Fibroblast of lung (primary cell): ENCODE measurements at places on chromosomes 7 and 10.

DNA sequence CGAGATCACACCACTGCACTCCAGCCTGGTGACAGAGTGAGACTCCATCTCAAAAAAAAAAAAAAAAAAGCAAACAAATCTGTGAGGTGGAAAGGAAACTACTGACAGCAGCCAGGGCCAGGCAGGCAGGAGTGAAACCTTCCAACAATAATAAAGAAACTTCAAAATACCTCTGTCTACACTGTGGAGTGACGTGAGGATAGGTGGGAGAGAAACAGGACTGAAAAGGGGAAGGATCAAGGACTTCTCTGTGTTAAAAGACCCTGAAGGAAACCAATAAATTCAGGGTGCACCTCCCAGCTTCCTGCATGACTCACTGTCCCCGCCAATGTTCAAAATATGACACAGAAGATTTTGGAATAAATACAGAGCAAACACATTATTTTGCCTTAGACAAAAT, 82.9 kb downstream of the KIAA1549 start:
- DNase-seq: no peak

- no peak for DNase-seq
Observed at GRCh38 chr7:76310102-76310957, 7.9 kb downstream of the HSPB1 start.

DNA sequence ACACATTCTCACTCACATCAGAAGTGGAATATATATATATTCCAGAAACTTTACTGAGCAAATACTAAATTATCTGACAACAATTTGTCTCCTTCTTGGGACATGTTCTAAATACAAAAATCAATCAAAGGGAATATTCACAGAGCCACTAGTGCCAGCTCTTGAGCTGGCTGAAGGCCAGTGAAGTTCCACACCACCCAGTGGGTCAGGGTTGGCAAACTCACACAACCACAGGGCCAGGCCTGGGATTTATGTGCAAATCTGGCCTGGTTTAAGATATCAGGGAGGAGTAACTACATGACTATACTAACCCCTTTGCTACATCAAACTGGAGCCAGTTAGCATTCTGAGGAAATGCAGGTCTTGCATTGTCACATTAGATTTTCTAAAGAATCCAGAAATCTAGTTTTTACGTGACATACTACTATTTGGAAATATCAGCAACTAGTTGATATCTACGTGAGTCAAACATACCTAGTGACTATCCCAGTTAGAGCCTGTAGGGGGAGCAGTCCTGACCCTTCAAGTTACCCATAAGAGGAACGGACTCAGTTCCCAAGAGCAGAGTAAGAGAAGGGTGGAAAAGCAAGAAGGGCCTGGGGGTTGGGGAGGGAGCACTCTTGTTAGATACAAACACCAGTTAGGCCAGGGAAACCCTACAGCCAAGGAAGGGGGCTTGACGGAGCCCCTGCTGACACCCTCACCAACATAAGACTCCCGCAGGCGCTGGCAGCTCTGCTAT, 600.4 kb downstream of the KCNMA1 start:
- DNase-seq: peak; percentile 22

GRCh38 chr10:69715156-69715898, 85.3 kb downstream of the FAM241B start:
- DNase-seq: peak; percentile 73

- no peak for DNase-seq
Observed at GRCh38 chr10:122587098-122587760, 26.7 kb downstream of the DMBT1 start.

- DNase-seq: peak; percentile 75
Observed at GRCh38 chr7:118195837-118196474, 12.0 kb downstream of the LSM8 start.

- DNase-seq: no peak
Observed at GRCh38 chr7:48971173-48971572, 46.8 kb downstream of the CDC14C start.

DNA sequence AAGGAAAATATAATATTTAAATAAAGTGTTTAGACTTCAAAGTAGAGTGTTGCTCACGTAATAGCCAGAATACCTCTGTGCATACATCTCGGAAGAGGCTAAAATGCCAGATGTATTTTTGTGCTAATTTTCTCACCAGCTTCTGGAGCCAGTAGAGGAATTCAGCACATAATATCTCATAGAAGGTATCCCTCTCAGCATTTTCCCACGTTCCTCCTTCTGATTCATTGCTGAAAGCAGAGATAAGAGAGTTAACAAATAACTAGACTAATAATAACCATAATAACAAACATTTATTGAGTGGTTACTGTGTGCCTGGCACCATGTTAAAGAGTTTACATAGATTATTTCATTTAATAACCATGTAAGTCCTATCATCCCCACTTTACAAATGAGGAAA, 123.6 kb downstream of the VTI1A start:
- no peak for DNase-seq

DNA sequence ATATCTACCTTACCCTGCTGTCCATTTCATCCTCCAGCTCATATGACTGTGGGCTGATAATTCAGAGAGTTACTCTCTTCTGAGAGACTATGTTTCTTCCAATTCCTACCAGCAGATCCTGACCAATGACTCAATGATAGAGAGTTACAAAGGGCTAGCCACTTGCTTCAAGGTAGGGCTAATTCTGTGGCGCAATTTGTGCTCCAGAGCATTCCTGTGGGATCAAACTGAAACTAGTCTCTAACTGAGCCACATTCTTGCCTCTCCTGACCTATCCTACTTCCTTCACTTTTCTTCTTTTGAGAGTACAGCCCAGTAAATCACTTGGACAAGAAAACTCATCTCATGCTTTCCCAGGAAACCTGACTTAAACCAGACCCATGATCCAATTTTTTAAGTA, 17.9 kb upstream of the ASZ1 start:
- DNase-seq: no peak

- DNase-seq: no peak
Observed at GRCh38 chr7:108203537-108203936, 73.4 kb upstream of the LAMB4 start.

DNA sequence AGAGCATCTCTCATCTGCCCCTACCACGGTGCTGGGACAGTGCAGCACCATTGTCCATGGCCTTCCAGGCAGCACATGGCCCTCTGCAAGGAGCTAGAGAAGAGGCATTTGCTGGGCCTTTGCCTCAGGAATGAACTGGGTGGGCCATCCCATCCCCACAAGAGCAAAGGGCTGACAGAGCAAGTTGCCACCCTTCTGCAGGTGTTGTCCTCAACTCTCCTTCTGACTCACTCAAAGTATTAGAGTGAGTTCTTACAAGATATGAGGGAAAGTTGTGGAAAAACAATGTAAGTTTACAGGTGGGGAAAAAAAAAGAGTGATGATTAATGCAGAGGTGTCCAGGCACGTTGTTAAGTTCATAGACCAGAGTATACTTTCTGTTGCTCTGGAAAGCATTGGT, 261.2 kb downstream of the SKIDA1 start:
- DNase-seq: no peak

- DNase-seq: no peak
Observed at GRCh38 chr7:128807191-128807590, 15.4 kb downstream of the CCDC136 start.

DNA sequence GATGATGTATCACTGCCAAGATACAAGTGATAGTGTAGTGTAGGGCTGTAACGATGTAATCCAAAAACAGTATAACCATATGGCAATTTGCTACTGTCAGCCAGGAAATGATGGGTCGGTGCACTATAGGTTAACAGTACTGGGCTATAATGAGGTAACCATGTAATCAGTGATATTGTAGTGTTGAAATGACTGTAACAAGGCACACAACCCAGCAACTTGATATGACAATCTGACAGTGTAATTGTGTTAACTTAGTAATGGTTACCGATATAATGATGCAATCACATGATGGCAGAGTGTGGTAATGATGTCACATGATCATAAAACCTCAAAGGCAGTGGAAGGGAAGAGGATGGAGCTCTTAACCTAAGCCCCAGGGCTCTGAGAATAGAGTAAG, 73.8 kb upstream of the SLF2 start:
- no peak for DNase-seq

DNA sequence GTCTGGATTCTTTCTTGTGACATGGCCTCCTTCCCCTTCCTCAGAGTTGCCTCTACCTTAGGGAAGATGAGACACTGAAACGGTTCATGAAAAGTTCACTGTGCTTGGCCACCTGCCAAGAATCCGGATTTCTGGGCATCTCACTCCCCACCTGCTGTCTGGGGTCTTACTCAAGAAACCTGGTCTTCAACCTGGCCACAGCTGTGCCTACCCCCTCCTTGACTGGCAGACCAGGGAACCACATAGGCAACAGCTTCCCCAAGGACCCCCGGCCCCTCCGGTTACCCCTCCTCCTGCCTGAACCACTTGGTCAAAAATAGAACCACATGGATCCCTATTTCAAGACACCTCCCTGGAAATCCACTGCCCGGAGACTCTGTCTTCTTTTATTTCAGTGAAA, 58.7 kb upstream of the NANOS1 start:
- no peak for DNase-seq

DNA sequence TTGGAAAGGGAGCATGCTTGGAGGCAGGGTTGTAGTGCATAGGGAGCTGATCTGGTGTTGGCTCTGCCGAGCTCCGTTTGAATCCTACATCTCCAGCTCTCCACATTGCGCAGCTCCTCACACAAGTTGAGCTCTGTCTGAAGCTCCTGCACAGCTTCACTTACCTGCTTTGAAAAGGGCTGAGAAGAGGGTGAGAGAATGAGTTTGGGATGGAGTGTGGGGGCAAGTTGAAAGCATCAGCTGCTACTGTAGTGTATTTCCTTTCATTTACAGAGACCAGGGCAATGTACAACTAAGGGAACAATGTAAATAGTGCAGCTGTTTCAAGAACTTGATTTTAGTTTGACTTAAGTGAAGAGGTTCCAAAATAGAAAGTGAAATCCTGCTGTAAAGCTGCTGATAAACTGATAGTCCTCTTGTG, 88.5 kb downstream of the VTI1A start:
- peak; percentile 26 for DNase-seq

DNA sequence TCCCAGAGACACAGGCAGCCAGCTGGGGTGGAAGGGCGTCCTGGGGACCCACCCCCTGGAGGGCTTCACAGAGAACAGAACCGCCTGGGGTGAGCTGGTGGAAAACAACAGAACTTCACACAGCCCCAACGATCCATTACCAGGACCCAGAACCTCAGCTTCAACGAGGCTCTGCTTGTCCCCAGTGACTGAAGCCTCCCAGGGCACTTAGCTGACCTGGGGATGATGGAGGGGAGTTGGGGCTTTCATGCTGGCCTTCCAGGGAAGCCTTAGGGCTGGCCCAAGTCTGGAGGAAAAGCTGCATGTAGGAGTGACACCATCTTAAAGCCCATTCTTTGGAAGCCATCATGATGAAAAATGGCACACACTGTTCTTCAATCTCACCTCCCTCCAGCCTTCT, 300.2 kb downstream of the WDR37 start:
- no peak for DNase-seq

- no peak for DNase-seq
Observed at GRCh38 chr7:149229526-149229925, 9.9 kb upstream of the ZNF212 start.

DNA sequence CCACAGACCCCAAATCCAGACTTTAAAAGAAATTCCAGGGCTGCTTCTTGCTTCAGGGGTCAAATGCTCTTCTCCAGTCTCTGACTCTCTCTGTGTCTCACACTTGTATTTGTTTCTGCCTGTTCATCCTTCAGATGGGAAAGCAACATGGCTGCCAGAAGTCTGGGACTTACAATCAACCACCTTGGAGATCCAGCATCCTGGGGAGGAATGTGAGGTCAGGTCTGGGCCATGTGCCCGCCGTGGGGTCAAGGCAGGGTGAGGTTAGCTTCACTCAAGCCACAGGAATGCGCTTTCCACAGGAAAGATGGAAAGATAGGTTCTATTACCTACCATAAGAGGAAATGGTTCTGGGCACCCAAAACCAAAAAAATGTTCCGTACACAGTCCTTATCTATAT, 34.3 kb upstream of the NPVF start:
- DNase-seq: peak; percentile 62

DNA sequence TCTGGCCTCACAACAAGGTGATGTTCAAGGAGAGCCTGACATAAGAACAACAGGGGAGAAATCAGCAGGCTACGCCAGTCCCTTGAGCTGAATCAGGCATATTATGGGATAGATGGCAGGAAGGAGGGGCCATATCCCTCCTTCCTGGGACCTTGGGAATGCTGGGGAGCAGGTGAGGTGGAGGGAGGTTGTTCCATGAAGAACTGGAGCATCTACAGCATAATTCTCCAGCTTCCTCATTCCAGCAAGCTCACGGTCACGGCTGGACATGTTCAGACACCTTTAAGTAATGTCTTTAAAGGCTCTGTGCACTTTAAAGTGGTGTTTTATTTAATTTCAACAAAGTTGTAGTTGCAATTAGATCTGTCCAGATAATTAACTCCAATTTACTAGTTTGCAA, 780.5 kb downstream of the TYW1 start:
- no peak for DNase-seq

- DNase-seq: no peak
Observed at GRCh38 chr10:23718946-23719345, 280.1 kb downstream of the OTUD1 start.

DNA sequence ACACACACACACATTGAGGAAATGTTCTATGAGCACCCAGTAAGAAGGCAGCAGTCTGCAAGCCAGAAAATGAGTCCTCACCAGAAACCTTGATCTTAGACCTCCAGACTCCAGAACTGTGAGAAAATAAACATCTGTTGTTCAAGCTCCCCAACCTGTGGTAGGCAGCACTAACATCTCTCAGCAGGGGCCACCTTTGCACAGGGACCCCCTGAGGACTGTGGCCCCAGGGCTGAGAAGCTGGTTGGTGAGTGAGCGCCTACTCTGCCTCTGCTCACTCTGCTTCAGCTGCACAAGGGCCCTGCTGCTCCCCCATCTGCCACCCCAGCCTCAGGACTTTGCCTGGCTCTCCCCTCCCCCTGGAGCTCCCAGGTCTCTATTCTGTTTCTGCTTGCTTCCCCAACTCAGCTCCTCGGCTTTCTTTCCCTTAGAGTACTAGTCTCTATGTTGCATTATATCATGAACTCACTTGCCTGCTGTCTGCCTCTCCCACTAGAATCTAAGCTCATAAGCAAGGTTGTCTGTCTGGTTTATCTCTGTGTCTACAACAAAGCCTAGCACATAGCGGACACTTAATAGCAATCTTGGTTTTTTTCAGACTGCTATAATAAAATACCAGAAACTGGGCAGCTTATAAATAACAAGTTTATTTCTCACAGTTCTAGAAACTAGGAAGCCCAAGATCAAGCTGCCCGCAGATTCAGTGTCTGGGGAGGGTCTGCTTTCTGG, 40.4 kb upstream of the PRLHR start:
- no peak for DNase-seq

- no peak for DNase-seq
Observed at GRCh38 chr10:28077889-28078288, 79.0 kb upstream of the ODAD2 start.

DNA sequence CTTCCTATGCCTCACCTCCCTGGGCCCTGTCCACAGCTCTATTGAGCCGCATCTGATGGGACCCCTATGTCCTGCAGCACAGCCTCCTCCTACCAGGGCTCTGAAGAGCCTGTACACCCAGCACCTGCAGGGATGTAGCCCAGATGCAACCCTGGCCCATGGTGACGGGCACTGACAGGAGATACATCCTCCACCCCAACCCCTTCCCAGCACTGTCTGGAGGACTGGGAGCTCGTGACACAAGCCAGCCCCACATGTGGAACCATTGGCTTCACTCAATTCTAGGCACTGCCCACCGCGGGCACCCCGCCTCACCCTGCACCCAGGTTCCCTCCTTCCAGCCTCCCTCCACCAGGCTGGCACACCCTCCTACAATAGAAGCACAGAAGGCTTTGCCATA, 2.6 kb upstream of the GRB10 start:
- DNase-seq: no peak

GRCh38 chr10:51302316-51302715, 228.0 kb downstream of the PRKG1 start:
- DNase-seq: peak; percentile 74
